Thoracic aorta (tissue), 2 donors: ENCODE measurements at places on chromosomes 1 and 21.

GRCh38 chr1:29974316-29974724 lies 738.0 kb downstream of the PTPRU start:
- DNase-seq: no peak

- DNase-seq: no peak
Observed at GRCh38 chr1:16183765-16184556, 28.1 kb upstream of the EPHA2 start.

GRCh38 chr1:26700711-26701110 lies 4.9 kb downstream of the ARID1A start:
- no peak for DNase-seq

- no peak for DNase-seq
Observed at GRCh38 chr1:174786760-174787159, 213.0 kb upstream of the CACYBP start.

- DNase-seq: no peak
Observed at GRCh38 chr1:243890576-243890975, 40.5 kb upstream of the AKT3 start.

DNA sequence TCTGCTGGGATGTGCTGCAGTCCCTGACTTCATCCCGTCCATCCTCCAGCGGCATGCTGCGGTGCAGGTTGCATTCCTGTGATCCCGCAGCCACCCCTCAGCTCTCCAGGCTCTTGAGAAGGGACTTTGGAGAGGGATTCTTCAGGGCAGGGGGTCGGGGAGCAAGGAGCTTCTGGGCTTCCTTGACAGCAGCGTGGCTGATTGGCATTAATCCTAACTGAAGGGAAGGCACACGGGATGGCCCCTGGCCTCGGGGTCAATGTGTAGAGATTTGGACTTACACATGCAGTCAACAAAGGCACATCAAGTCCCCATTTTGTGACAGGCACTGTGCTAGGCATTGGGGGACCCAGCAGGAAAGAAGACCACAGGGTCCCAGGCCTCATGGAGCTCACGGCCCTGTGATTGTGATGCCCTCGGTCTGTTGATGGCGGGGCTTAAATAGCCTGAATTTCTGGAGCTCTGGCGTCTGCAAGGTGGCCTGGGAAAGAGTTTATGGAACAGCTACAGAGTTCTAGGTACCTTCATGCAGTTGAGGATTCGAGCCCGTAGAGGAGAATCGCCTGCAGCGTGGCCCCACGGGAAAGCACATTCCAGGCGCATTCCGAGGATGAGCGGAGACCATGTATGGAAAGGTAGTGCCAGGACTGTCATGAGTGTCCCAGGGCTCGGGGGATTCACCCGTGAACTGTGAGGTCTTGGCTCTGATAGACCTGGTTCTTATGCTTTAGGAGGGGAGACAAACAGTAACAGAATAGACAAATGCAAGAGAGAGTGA lies 20.1 kb downstream of the PSEN2 start:
- DNase-seq: no peak

GRCh38 chr21:42117967-42118780 lies 47.1 kb downstream of the UMODL1 start:
- DNase-seq: no peak

- no peak for DNase-seq
Observed at GRCh38 chr1:30133414-30134055, 589.9 kb downstream of the MATN1 start.

- no peak for DNase-seq
Observed at GRCh38 chr1:111212634-111213335, 12.3 kb upstream of the DENND2D start.

GRCh38 chr21:44792702-44793591 lies 8.7 kb downstream of the UBE2G2 start:
- DNase-seq: no peak

DNA sequence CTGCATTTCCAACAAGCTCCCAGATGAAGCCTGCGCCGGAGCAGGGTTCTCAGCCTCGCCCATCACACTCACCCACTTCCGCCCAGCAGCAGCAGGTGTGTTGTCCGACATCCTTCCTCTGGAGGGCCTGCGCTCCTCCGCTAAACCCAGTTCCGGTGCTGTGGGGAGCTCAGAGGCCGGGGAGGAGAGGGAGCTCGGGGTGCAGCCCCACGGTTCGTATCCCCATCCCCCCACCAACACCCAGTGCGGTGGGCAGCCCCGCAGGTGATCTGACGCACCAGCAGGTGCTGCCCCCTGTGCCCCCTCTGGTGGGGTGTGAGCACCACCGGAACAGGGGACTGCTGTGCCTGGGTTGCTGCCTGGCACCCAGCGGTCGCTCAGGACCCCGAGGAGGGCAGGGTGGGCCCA lies 3.4 kb upstream of the PEX10 start:
- no peak for DNase-seq

- DNase-seq: no peak
Observed at GRCh38 chr1:3258386-3259003, 189.5 kb downstream of the PRDM16 start.

GRCh38 chr1:25538191-25538767 lies 5.1 kb upstream of the LDLRAP1 start:
- no peak for DNase-seq

GRCh38 chr1:42348498-42348897 lies 13.5 kb upstream of the FOXJ3 start:
- no peak for DNase-seq

GRCh38 chr1:29211086-29212030 lies 19.4 kb downstream of the MECR start:
- DNase-seq: no peak

GRCh38 chr1:31880957-31881687 lies 57.0 kb downstream of the PTP4A2 start:
- DNase-seq: no peak

DNA sequence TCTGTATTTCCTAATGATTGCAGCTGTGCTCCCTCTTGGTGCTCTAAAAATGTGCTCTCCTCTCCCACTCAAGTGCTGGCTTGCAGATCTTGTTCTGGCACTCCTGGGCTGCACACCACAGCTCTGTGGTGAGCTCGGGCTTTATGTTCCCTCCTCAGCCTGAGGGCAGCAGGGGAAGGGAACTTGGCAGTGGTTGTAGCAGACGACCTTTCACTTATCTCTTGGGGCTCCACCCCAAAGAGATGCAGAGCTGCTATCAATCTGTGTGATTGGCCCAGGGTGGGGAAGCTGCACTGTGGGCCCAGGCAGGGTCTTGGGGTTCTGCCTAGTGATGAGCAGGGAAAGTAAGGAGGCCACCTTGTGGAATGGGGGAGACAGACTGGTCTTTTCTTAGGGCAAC lies 143.5 kb upstream of the GORAB start:
- DNase-seq: no peak

DNA sequence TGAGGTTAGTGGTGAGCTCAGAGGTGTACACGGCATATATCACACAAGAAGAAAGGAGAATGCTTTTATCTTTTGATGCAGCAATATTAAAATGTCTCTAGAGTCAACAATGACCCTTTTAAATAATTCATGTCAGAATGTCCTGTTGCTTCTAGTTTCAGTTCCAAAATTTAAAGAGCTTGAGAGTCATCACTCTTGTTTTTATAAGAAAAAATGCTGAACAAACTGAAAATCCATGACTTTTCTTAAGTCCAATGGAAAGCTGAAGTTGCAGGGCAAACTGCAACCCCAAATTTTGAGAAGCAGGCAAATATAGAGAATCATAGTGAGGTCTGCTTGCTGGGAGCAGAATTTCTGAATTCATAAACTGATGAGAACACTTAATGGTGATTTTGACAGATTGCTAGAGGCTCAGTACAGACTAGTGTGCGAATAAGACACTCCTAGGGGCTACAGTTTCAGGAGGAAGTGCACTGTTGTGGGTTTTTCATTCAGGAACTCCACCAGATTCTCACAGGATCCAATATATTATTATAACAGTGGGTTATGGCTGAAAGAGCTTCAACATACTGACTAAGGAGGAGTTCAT lies 135.1 kb downstream of the CLIC6 start:
- DNase-seq: no peak

DNA sequence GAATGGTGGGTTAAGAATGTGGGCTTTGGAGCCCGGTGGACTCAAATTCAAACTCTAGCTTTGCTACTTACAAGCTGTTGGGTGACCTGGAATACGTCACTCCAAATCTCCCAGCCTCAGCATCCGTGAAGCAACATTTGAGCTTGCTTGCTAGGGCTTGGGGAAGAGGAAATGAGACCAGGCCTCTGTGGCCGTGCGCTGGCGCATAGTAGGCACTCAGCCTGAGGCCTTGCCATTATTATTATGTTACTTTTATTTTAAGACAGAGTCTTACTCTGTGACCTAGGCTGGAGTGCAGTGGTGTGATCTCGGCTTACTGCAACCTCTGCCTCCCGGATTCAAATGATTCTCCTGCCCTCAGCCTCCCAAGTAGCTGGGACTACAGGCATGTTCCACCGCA lies 12.3 kb upstream of the MFAP2 start:
- DNase-seq: no peak

GRCh38 chr21:19537116-19537515 lies 1133.5 kb upstream of the TMPRSS15 start:
- DNase-seq: no peak

DNA sequence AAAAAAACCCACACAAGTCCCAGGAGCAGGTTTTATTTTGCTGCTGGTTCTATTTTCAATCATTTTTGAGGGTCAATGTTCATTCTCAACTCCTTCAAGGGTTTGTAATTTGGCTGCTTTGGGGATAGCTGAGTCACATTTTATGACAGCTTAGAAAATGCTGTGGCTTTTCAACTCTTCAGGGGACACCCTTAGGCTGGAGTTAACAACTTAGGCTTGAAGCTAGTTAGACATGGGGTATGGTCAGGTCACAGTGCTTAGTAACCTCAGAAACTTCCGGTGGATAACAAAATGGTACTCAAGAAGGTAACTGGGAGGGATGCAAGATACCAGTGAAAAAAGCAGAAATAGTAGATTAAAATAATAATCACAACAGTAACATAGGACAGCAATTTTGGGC lies 308.8 kb downstream of the HHIPL2 start:
- DNase-seq: no peak

DNA sequence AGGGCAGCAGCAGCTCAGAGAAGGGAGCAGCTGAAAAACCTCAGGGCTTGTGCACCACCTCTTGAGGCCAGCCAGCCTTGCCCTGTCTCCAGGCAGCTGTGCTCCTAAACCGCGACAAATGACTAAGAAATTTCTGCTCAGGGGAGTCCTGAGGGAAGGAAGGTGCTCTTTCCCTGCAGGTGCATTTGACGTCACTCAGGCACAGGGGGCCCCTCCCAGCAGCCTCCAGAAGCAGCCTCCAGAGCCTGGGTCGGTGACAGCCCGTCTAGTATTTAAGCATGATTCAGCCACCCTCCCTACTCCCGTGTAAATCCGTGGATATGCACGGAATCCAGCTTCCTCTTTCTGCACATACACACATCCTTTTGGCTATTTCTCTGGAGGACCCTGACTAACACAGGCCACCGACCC lies 560.5 kb downstream of the KIF26B start:
- no peak for DNase-seq

- no peak for DNase-seq
Observed at GRCh38 chr1:209621741-209622655, 30.2 kb downstream of the LAMB3 start.

GRCh38 chr1:224116131-224116530 lies 2.2 kb downstream of the FBXO28 start:
- no peak for DNase-seq

DNA sequence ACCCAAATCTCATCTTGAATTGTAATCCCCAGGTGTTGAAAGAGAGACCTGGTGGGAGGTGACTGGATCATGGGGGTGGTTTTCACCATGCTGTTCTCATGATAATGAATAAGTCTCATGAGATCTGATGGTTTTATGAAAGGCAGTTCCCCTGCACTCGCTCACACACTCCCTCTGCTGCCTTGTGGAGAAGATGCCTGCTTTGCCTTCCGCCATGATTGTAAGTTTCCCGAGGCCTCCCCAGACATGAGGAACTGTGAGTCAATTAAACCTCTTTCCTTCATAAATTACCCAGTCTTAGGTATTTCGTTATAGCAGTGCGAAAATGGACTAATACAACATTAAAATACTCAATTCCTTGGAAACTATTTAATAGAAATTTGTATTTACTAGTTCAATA lies 99.2 kb downstream of the PROX1 start:
- no peak for DNase-seq

DNA sequence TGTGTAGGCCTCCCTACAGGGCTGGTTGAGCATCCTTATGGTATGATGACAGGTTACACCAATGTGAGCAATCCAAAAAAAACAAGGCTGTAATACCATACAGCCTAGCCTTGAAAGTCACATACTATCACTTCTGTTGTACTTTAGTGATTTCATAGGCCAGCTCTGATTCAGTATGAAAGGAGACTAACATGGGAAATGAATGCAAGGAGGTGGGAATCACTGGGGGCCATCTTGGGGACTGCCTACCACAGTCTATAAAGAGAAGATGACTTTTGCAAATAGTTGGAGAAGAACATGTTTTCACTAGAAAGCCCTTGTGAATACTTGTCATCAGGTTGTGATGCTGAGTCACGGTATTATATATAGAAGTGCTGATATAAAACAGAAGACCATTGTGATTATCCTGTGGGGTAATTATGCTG lies 270.7 kb downstream of the S1PR1 start:
- no peak for DNase-seq

DNA sequence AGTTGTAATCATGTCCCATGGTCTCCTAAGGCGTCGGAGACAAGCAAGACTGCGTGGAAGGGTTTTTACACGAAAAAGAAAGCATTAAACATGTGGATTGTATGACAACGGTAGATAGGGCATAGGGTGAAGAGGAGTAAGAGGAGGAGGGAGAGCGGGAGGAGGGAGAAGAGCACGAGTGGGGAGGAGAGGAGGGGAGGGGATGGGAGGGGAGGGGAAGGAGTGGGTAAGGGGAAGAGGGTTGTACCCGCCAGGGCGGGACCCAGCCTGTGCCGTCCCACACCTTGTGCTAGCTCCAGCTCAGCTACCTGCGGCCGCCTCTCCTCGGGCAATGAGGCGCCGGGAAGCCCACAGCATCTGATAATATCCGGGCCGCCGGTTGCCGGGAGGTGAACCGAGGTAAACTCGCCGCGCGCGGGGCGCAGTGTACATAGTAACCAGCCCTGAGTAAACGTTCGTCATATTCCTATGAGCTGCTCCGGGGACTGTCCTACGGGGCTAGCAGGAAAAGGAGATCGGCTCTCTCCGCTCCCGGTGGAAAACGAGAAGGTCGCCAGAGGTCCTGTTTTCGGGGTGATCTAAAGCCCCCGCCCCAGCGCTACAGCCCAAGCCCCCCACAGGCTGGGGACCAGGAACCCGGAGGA lies 449 bp upstream of the RCAN3 start:
- peak; percentile 6 for DNase-seq

DNA sequence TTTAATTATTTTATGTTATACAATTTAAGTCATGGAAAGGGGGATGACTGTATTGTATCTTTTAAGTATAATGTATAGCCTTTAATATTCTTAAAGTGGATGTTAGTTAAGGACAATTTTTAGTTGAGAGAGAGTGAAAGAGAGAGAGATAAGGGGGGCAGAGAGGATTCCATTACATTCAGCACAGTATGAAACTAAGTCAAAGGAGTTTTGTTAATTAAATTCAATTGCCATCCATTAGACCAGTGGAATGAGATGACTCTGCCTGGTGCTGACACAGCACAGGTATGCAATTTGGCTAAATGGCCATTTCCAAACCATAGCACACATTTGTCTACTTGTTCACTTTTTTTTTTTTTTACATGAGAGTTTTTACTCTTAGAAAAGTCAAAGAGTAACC lies 27.5 kb downstream of the NFIA start:
- no peak for DNase-seq
